Non-pigmented ciliary epithelial cell (primary cell): ENCODE measurements at places on chromosomes 2 and 18.

DNA sequence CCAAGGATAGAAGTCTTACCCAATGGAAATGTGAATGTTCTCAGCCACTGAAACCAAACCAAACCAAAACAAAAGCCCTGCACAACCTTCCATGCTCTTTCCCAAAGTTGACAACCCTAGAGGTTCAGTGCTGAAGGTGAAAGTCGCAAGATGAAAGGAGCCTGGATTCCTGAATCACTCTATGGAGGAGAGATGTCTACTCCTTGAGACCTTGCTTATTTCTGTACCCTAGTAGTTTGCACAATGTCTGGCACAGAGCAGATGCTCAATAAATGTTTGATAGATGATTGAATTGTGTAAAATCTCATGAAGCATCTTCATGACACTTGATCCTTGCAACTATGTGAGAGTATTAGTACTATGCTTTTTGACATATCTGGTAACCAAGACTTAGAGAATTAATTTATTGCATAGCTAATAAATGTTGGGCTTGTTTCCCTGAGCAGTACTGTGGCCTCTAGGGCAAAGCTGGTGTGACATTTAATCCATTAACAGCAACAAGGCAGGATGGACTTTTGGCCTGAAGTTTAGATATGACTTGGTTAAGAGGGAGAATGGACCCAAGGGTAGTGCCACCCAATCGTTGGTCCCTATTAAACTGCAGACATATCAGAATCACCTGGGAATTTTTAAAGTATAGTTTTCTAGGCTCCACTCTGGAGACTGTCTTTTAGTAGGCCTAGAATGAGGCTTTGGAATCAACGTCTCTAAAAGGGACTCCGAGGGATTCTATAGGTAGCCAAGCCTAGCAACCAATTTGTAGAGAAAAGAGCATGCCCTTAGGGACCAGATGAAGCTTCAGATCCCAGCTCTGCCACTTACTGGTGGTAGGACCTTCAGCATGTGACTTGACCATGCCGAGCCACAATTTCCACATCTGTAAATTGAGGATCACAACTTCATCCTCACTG lies 145.9 kb downstream of the DDX1 start:
- no peak for DNase-seq

- no peak for DNase-seq
Measured at GRCh38 chr2:189024901-189025618, 50.9 kb downstream of the COL3A1 start.

GRCh38 chr2:11621410-11621809 lies 48.6 kb downstream of the NTSR2 start:
- no peak for DNase-seq

GRCh38 chr2:183718246-183718645 lies 594.0 kb downstream of the NUP35 start:
- no peak for DNase-seq

DNA sequence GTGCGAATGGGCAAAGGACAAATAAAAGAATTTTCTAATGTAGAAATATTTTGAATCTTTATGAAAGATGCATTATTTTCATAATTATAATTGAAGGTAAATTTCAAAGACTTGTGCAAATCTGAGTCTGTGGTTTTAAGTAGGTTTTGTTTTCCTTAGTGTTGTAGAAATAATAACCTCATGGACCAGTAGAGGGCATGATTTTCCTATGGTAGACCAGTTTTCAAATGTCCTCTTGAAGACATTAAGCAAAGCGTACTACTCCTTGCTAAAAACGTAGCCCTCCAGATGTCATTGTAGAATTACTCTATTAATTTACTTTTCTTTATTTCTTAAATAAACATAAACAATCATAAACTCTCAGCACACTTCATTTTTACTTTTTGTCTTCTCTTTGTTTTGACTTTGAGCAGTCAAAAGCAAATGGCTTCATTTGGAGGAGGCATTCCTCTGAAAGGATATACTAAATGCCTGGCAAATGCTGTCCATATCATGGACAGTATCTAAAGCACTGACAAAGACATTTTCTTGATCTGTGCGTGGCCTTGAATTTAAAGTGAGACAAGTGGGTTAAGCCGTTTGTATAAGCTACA lies 85.8 kb upstream of the FAM237A start:
- no peak for DNase-seq

- no peak for DNase-seq
Measured at GRCh38 chr2:6764968-6765723, 100.6 kb downstream of the CMPK2 start.
